Activated CD4-positive, alpha-beta T cell treated with anti-CD3 and anti-CD28 coated beads for 36 hours (primary cell): ENCODE measurements at places on chromosomes 2 and 18. TPM values are rescaled to one million over a fixed set of nuclear protein-coding genes. Genes with fewer than 3 reads are reported as not detected.
A peak's percentile ranks its signal among the peaks of the same experiment; 100 is the strongest.

GRCh38 chr2:101864426-101864825 lies 127.3 kb upstream of the IL1R2 start:
- H3K27ac ChIP-seq: no peak overlapping the region
- peaks cover 4% of the 10 kb centered on the region for H3K4me1 ChIP-seq
- no peaks in the 10 kb centered on the region for H3K27me3 ChIP-seq
- DNase-seq: no peak
- H3K4me3 ChIP-seq: no peak overlapping the region

GRCh38 chr18:2655178-2655953 lies at the start of gene SMCHD1:
Gene SMCHD1 (plus strand): TSS chr18:2655726. CDS start chr18:2656076, 350 bp downstream.
- peak; percentile 97 for DNase-seq
- peak within 1 kb of the TSS; percentile 95 for H3K4me3 ChIP-seq
- H3K27me3 ChIP-seq: no peaks in the 10 kb centered on the region
- peaks cover 31% of the 10 kb centered on the region for H3K4me1 ChIP-seq
- peaks cover 23% of the 10 kb centered on the region for H3K36me3 ChIP-seq
- H3K27ac ChIP-seq: peak within 1 kb of the TSS; percentile 96

DNA sequence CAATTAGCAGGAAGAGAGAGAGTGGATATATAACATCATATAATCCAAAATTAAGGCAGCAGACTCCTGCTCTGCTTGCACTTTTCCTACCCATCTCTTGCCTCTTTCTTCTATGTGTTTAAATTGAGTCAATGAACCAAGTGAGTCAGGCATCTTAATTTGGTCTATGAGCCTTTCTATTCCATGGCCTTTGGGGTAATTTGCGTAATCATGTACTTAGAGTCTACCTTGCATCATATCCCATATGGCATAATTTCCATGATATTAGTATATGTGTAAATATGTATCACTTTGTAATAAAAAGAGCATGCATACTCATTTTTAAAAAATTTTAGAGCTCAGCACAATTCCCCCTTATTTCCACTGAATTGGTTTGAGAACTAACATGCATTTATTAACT lies 555.2 kb downstream of the STK39 start:
- no peak for DNase-seq
- no peaks in the 10 kb centered on the region for H3K36me3 ChIP-seq
- H3K27me3 ChIP-seq: peaks cover 2% of the 10 kb centered on the region
- no peaks in the 10 kb centered on the region for H3K4me1 ChIP-seq

DNA sequence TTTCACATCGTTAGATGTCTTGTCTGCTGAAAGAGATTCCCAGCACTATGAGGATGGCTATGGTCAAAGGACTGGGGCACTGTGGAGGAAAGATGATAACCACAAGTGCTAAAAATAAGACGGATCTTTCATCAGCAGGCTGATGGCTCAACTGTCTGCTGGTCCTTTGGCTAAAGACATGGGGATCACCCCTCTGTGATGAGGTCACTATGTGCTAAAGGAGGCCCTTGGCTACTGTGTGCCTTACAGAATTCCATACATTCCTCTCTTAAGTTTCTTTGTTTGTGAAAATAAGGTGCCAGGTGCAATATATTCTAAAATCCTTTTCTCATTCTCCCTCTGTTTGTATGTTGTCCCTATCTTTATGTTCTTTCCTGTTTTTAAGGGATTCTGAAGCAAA lies 39.7 kb upstream of the LYPD6 start:
- no peak for DNase-seq
- H3K27me3 ChIP-seq: peaks cover 4% of the 10 kb centered on the region
- no peaks in the 10 kb centered on the region for H3K4me1 ChIP-seq
- no peak overlapping the region for H3K4me3 ChIP-seq
- no peak overlapping the region for H3K27ac ChIP-seq
- H3K36me3 ChIP-seq: no peaks in the 10 kb centered on the region

DNA sequence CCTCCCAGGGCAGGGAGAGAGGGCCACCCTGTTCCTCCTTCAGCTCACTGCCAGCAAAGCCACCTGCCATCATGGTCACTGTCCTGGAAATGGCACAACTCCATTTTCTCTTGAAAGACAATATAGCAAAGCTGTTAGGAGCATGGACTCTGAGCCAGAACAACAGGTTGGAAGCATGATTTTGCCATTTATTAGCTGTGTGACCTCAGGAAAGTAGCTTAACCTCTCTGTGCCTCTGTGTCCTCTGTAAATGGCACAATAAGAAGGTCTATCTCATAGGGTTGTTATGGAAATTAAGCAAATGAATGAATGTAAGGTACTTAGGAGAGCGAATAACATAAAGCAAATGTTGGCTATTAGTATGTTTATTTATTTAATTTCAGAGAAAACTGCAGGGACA lies 730.4 kb upstream of the ID2 start:
- H3K4me1 ChIP-seq: no peaks in the 10 kb centered on the region
- no peak overlapping the region for H3K27ac ChIP-seq
- no peak overlapping the region for H3K4me3 ChIP-seq

- no peaks in the 10 kb centered on the region for H3K36me3 ChIP-seq
- no peak for DNase-seq
- no peaks in the 10 kb centered on the region for H3K27me3 ChIP-seq
- no peaks in the 10 kb centered on the region for H3K4me1 ChIP-seq
Measured at GRCh38 chr2:88933980-88934379, 242.5 kb downstream of the RPIA start.

DNA sequence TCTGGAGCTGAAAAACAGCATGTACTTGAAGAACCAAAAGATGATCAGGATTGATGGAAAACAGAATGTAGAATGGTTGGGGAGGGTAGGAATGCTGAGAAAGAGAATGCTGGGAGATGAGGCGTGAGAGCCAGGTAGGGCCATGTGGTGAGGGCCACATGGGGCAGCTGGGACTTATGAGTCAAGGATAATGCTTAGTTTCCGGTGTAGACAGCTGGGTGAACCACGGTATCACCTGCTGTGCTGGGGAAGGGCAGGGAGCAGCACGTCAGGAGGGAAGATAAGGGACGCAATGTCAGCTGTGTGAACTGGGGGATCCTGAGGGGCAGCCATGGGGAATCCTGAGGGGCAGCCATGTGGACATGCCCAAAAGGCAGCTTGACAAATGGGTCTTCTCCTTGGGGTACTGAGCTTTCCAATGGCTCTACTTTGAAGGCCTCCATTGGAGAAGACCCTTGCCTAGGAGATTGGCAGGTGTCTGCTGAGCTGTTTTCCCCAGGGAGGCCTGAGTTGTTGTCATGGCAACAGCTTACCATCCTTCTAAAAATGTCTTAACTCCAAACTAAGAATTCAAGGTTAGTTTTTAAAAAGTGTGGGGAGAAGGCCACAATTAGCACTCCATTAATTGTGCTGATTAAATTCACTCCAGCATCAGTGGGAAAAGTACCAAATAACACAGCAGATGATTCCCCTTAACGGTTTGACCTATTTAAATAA lies 51.1 kb downstream of the MTHFD2 start:
- no peaks in the 10 kb centered on the region for H3K27me3 ChIP-seq
- H3K4me1 ChIP-seq: no peaks in the 10 kb centered on the region
- no peaks in the 10 kb centered on the region for H3K36me3 ChIP-seq
- DNase-seq: no peak
- no peak overlapping the region for H3K27ac ChIP-seq

The SCG2 gene
- not detected for total RNA-seq

The MAPRE3 gene
- total RNA-seq: 4.1 TPM

The DLX2 gene
- total RNA-seq: not detected

The CNDP1 gene
- total RNA-seq: not detected

DNA sequence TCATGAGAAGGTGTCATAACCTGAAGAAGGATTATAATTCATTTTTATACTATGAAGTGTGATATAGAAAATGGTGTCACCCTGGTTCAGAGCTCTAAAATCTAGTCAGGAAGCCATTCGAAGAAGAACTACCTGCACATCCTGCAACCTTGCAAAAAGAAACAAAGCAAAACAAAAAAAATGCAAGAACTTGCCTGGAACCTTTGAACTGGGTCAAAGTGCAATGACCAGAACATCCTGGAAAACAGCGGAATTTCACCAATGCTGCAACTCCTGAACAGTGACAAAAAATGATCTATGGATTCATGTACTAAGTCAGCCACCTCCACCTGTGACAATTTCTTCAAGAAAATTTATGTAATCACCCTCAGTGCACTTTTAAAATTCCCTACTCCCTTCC lies 1083.3 kb upstream of the GYPC start:
- H3K4me1 ChIP-seq: no peaks in the 10 kb centered on the region
- no peaks in the 10 kb centered on the region for H3K36me3 ChIP-seq
- no peak overlapping the region for H3K27ac ChIP-seq
- DNase-seq: no peak

GRCh38 chr2:47254464-47254863 lies 99.4 kb upstream of the STPG4 start:
- no peaks in the 10 kb centered on the region for H3K27me3 ChIP-seq
- H3K4me1 ChIP-seq: no peaks in the 10 kb centered on the region
- no peak overlapping the region for H3K4me3 ChIP-seq
- no peak overlapping the region for H3K27ac ChIP-seq
- no peak for DNase-seq

- no peak overlapping the region for H3K4me3 ChIP-seq
- no peak for DNase-seq
- H3K4me1 ChIP-seq: peaks cover 6% of the 10 kb centered on the region
- peaks cover 36% of the 10 kb centered on the region for H3K36me3 ChIP-seq
Measured at GRCh38 chr2:25259737-25260124, 82.0 kb downstream of the DNMT3A start.

The ACMSD gene
- not detected for total RNA-seq

The CASP8 gene
- total RNA-seq: 49.1 TPM

DNA sequence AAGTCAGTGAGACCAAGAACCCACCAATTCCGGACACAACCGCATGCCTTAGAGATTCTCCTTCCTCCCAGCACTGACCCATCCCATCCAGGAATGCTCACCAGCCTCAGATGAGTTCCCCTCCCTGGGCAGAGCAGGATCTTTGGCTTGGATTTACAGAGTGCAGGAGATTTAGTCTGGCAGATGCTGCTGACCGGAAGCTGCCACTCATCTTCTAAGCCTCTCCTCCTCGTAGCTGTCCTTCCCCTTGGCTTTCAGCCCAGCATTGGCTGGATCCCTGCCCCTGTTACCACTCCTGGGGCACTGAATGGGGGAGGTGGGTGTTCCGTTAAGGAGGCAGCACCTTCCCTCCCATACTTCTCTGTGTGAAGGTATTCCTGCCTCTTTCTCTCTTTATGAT lies 53.2 kb downstream of the VWA3B start:
- H3K36me3 ChIP-seq: no peaks in the 10 kb centered on the region
- no peak overlapping the region for H3K27ac ChIP-seq
- no peak overlapping the region for H3K4me3 ChIP-seq
- H3K27me3 ChIP-seq: peaks cover 7% of the 10 kb centered on the region

GRCh38 chr2:119837759-119838158 lies 78.0 kb downstream of the PTPN4 start:
- peaks cover 4% of the 10 kb centered on the region for H3K36me3 ChIP-seq
- peak overlapping the region; percentile 15 for H3K27ac ChIP-seq
- no peak for DNase-seq
- H3K4me1 ChIP-seq: peaks cover 46% of the 10 kb centered on the region
- H3K27me3 ChIP-seq: no peaks in the 10 kb centered on the region

GRCh38 chr2:42040643-42041278 lies 7.1 kb upstream of the PKDCC start:
- H3K4me1 ChIP-seq: no peaks in the 10 kb centered on the region
- H3K27ac ChIP-seq: no peak overlapping the region
- no peak for DNase-seq
- no peaks in the 10 kb centered on the region for H3K36me3 ChIP-seq

GRCh38 chr2:32235315-32235714 lies 29.4 kb downstream of the NLRC4 start:
- no peaks in the 10 kb centered on the region for H3K27me3 ChIP-seq
- peaks cover 9% of the 10 kb centered on the region for H3K36me3 ChIP-seq
- DNase-seq: no peak

- DNase-seq: no peak
- no peaks in the 10 kb centered on the region for H3K27me3 ChIP-seq
- H3K36me3 ChIP-seq: no peaks in the 10 kb centered on the region
Measured at GRCh38 chr18:42773870-42774269, 341.6 kb downstream of the RIT2 start.

- peaks cover 12% of the 10 kb centered on the region for H3K36me3 ChIP-seq
- DNase-seq: no peak
Measured at GRCh38 chr2:108632332-108633160, 86.7 kb upstream of the RANBP2 start.

GRCh38 chr2:74696829-74697228 lies 42.8 kb downstream of the SEMA4F start:
- H3K4me1 ChIP-seq: no peaks in the 10 kb centered on the region
- no peaks in the 10 kb centered on the region for H3K27me3 ChIP-seq

GRCh38 chr2:9278439-9278838 lies 71.8 kb downstream of the ASAP2 start:
- H3K27ac ChIP-seq: no peak overlapping the region
- H3K27me3 ChIP-seq: peaks cover 2% of the 10 kb centered on the region
- no peaks in the 10 kb centered on the region for H3K36me3 ChIP-seq
- H3K4me1 ChIP-seq: no peaks in the 10 kb centered on the region

- H3K27ac ChIP-seq: no peak overlapping the region
- H3K27me3 ChIP-seq: peaks cover 2% of the 10 kb centered on the region
- no peaks in the 10 kb centered on the region for H3K36me3 ChIP-seq
- H3K4me1 ChIP-seq: no peaks in the 10 kb centered on the region
- no peak overlapping the region for H3K4me3 ChIP-seq
Measured at GRCh38 chr18:22311301-22311700, 106.4 kb downstream of the CTAGE1 start.

- H3K4me3 ChIP-seq: no peak overlapping the region
- H3K4me1 ChIP-seq: no peaks in the 10 kb centered on the region
- H3K27me3 ChIP-seq: no peaks in the 10 kb centered on the region
- no peak overlapping the region for H3K27ac ChIP-seq
Measured at GRCh38 chr2:28339516-28340175, 53.0 kb upstream of the FOSL2 start.

DNA sequence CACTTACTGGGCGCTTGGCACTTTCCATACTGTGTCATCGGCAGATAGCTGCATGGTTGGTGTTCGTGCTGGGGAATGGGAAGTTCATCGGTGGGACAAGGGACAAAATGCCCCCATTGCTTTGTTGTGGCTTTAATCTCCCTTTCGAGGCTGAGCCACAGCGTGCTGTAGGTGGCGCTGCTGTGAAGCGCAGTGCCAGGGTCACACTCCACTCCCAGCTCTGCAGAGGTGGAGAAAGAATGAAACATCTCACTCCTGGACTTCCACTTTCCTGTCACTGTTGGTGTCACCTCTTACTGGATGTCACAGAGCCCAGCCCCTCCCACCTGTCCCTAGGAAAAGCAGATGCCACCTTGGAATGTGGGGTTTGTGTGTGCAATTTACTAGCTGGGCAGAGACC lies 8.7 kb downstream of the TYMS start:
- no peak overlapping the region for H3K27ac ChIP-seq
- H3K36me3 ChIP-seq: peaks cover 68% of the 10 kb centered on the region
- H3K4me3 ChIP-seq: no peak overlapping the region
- DNase-seq: no peak
- peaks cover 3% of the 10 kb centered on the region for H3K4me1 ChIP-seq
